ENCODE measurements at places on chromosomes 2 and 18. TPM values are rescaled to one million over a fixed set of nuclear protein-coding genes. Genes with fewer than 3 reads are reported as not detected.

GRCh38 chr2:200155652-200156051, 150.8 kb upstream of the SPATS2L start:
- H3K27me3 ChIP-seq: no peaks in the 10 kb centered on the region
- H3K27ac ChIP-seq: no peak overlapping the region
- H3K4me1 ChIP-seq: 0 out of 3 replicates have a peak, but pooled peaks cover 7% of the 10 kb centered on the region
- no peak overlapping the region for H3K4me3 ChIP-seq
- H3K36me3 ChIP-seq: no peaks in the 10 kb centered on the region
- no peak for DNase-seq

DNA sequence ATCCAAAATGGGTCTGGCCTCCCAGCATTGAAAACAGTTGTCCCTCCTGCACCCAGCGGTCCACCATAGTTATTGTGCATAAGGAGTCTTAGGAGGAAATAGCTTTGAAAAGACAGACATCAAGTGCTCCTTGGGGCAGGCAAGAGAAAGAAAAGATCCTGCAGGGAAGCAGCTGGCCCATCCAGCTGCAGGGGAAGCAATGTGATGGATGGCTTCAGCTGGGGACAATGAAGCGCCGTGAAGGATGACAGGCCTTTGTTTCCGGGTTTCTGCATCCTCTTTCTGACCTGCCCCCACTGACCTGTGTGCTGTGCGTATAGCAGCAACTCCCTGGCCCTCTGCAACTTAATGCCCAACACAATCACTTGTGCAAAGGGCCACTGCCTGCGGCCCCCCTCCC, 142.9 kb upstream of the NCKAP5 start:
- H3K27me3 ChIP-seq: no peaks in the 10 kb centered on the region
- DNase-seq: no peak
- no peak overlapping the region for H3K4me3 ChIP-seq
- H3K4me1 ChIP-seq: no peaks in the 10 kb centered on the region
- H3K36me3 ChIP-seq: no peaks in the 10 kb centered on the region
- H3K27ac ChIP-seq: no peak overlapping the region

GRCh38 chr2:134132490-134132857, 121.4 kb upstream of the MGAT5 start:
- no peaks in the 10 kb centered on the region for H3K36me3 ChIP-seq
- H3K27me3 ChIP-seq: no peaks in the 10 kb centered on the region
- H3K27ac ChIP-seq: no peak overlapping the region

- no peak overlapping the region for H3K27ac ChIP-seq
- no peaks in the 10 kb centered on the region for H3K36me3 ChIP-seq
- no peaks in the 10 kb centered on the region for H3K4me1 ChIP-seq
- no peak overlapping the region for H3K4me3 ChIP-seq
- H3K27me3 ChIP-seq: no peaks in the 10 kb centered on the region
- DNase-seq: no peak
These were observed 87.6 kb upstream of the FAM110C start for GRCh38 chr2:133675-134593.

GRCh38 chr2:151757861-151758260, 23.6 kb upstream of the NEB start:
- H3K27me3 ChIP-seq: no peaks in the 10 kb centered on the region
- DNase-seq: no peak
- no peak overlapping the region for H3K4me3 ChIP-seq
- no peaks in the 10 kb centered on the region for H3K36me3 ChIP-seq
- peaks cover 49% of the 10 kb centered on the region for H3K4me1 ChIP-seq
- H3K27ac ChIP-seq: no peak overlapping the region

DNA sequence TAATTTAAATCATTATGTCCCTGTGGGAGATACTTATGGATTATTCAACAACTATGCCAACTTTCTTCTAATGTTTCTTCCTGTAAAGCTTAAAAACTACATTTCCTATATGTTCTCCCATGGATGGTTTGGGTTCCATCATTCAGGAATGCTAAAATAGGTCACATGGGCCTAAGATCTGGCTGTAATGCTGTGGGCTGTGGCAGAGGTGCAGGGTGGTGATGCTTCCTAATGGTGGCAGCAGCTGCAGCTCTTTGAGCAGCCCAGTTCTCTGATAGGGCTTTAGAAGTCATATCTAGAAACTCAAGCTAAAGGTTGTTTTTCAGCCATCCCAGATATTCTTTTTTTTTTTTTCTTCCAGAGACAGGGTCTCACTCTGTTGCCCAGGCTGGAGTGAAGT, 266.1 kb downstream of the ZNF385B start:
- H3K4me3 ChIP-seq: no peak overlapping the region
- no peaks in the 10 kb centered on the region for H3K36me3 ChIP-seq
- H3K4me1 ChIP-seq: no peaks in the 10 kb centered on the region
- no peaks in the 10 kb centered on the region for H3K27me3 ChIP-seq
- H3K27ac ChIP-seq: no peak overlapping the region

- H3K27ac ChIP-seq: no peak overlapping the region
- no peaks in the 10 kb centered on the region for H3K4me1 ChIP-seq
- DNase-seq: no peak
These were observed 31.4 kb downstream of the SOWAHC start for GRCh38 chr2:109645412-109646184.

GRCh38 chr2:17299891-17300540, 218.2 kb downstream of the RAD51AP2 start:
- no peak overlapping the region for H3K4me3 ChIP-seq
- H3K4me1 ChIP-seq: no peaks in the 10 kb centered on the region
- H3K36me3 ChIP-seq: no peaks in the 10 kb centered on the region
- no peak for DNase-seq
- no peak overlapping the region for H3K27ac ChIP-seq

DNA sequence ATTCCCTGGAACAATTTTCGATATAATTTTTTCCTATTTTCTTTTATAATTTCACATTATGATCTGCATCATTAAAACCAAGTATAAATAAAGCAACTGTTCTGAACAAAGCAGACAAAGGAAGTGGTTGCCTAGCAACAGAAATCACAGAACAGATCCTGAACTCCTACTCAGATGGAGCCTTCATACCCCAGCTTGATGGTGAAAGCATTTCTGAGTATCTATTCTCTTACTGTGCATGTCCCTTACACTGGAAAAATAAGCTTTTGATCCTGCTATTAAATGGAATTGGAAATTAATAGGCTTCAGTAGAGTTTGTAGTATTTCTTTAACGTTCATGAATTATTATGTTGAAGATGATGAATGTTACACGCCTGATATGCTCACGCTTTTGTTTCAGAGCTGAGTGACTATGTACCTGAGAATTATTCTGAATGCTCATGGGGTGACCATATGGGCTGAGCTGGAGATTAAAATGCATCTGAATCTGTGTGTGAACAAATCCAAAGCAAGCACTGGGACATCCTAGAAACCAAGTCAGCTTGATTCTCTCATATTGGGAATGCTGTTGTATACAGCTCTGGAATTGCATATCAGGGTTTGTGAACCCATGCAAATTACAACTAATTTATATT, 254.0 kb downstream of the KCNJ3 start:
- H3K27me3 ChIP-seq: no peaks in the 10 kb centered on the region
- no peak for DNase-seq
- H3K4me1 ChIP-seq: no peaks in the 10 kb centered on the region
- no peaks in the 10 kb centered on the region for H3K36me3 ChIP-seq

DNA sequence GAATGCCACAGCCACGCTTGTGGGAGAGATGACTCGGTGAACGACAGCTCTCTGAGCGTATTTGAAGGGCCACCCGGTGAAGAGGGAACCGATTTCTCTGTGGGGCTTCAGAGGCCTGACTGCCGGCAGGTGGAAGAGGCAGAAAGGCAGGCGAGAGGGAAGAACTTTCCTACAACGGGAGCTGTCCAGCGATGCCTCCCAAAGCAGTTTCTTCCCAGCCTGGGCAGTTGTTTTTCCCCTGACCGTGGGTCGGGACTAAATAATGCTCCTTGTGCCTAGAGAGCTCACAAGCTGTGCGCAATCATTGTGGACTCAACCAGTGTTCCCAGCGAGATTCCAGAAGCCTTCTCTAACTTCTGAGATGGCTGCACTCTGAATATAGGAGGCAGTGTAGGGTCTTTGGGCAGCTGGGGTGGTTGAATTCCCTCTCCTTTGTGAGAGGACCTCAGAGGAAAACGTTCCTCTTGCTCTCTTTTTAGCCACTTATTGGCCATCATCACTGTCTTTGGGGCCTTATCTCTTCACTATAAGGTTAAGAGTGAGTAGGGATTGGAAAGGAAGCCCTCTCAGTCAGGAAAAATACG, 710 bp downstream of the SEC11C start:
- DNase-seq: peak; percentile 17
- H3K27ac ChIP-seq: no peak overlapping the region
- H3K4me3 ChIP-seq: peak overlapping the region; percentile 81
- H3K36me3 ChIP-seq: no peaks in the 10 kb centered on the region
- peaks cover 5% of the 10 kb centered on the region for H3K4me1 ChIP-seq
- no peaks in the 10 kb centered on the region for H3K27me3 ChIP-seq

DNA sequence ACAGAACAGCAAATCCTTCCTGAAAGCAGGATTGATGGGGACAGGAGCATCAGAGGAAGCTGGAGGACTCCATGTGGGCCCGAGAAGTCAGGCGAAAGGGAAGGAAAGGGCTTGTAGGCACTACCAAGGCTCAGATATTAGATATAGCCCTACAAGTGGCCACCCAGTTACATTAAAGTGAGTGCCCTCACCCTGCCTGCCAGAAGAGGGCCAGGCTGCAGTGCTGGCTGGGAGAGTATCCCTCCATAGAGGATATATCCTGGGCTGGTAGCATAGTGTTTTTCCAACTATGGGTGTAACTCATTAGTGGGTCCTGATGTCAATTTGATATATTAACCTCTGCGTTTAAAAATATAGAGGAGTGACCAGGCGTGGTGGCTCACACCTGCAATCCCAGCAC, 285.2 kb downstream of the MYCN start:
- no peak overlapping the region for H3K27ac ChIP-seq
- no peak overlapping the region for H3K4me3 ChIP-seq
- no peaks in the 10 kb centered on the region for H3K4me1 ChIP-seq
- H3K36me3 ChIP-seq: no peaks in the 10 kb centered on the region
- no peak for DNase-seq

DNA sequence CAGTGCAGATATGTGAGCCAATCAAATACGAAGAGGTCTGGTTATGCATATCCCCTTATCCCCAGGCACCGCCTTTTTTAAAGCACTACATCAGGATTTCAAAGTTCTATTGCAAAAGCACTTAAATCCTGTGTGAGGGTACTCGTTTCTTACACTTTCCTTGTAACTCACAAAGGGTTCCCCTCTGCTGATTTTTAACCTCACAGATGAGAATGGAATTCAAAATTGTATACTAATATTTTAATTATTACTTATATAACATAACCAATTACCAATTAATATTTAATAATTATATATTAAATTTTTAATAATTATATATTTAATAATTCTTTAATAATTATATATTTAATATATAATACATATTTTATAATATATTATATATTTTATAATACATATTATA, 126.2 kb upstream of the MAPRE2 start:
- no peaks in the 10 kb centered on the region for H3K4me1 ChIP-seq
- no peaks in the 10 kb centered on the region for H3K36me3 ChIP-seq
- no peak overlapping the region for H3K27ac ChIP-seq
- no peak overlapping the region for H3K4me3 ChIP-seq
- no peaks in the 10 kb centered on the region for H3K27me3 ChIP-seq

DNA sequence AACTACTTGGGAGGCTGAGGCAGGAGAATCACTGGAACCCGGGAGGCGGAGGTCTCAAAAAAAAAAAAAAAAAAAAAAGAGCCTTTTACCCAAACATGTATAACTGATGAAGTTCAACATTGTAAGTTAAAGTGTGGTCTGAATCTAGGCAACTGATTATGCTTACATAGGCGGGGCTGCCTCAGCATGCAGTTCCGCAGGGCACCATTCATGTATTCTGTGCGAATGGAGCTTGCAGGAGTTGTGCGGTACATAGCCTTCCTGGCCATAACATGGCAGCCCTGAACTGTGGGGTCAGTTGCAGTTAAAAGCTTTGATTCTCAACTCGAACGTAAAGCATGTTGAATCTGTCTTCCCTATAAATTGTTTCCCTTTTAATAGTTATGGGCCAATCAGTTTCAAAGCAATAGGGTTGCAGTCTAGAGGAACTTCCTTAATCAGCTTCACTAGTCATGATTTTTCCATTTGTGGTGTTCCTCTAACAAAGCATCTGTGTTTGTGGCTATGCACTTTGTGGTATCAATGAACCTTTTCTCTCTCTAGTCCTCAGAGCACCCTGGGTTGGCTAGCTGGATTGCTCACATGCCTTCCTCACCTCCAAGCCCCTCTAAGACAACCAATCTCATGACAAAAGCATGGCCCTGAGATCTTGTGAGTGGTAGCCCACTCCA, 30.6 kb upstream of the CEP68 start:
- H3K27me3 ChIP-seq: no peaks in the 10 kb centered on the region
- DNase-seq: no peak
- H3K27ac ChIP-seq: no peak overlapping the region
- peaks cover 43% of the 10 kb centered on the region for H3K4me1 ChIP-seq

- no peak overlapping the region for H3K4me3 ChIP-seq
- H3K27me3 ChIP-seq: no peaks in the 10 kb centered on the region
- DNase-seq: no peak
- no peaks in the 10 kb centered on the region for H3K4me1 ChIP-seq
- H3K36me3 ChIP-seq: no peaks in the 10 kb centered on the region
These were observed 328.8 kb downstream of the OSR1 start for GRCh38 chr2:19029655-19030054.

- DNase-seq: no peak
- H3K36me3 ChIP-seq: peaks cover 57% of the 10 kb centered on the region
- H3K4me3 ChIP-seq: no peak overlapping the region
- peaks cover 36% of the 10 kb centered on the region for H3K4me1 ChIP-seq
- H3K27me3 ChIP-seq: no peaks in the 10 kb centered on the region
These were observed 31.9 kb downstream of the KIDINS220 start for GRCh38 chr2:8805278-8806210.

DNA sequence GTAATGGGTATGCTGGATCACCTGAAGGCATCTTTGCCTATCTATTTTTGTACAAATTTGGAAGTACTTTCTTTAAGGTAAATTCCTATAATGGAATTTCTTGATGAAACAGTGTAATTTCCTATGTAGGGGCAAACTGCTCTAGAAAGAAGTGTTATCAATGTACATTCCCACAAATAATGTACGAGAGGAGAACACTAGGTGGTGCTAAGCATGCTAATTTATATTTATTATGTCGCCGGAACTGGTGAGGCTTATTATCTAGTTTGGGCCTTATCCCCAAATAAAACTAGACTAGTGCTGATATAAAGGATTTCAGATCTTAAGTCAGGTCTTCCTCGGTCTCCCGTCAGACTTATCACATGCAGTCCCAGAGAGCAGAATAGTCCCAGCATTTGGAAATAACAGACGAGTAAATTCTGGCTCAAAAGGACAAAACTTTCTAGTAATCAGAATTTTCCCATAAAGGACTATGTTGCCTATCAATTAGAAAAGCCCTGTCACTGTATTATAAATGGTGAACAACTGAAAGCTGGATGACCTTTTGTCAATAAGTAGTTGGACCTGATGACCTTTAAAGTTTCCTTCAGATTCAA, 86.9 kb upstream of the RBBP8 start:
- peak; percentile 14 for DNase-seq
- no peaks in the 10 kb centered on the region for H3K27me3 ChIP-seq
- H3K4me1 ChIP-seq: no peaks in the 10 kb centered on the region
- H3K36me3 ChIP-seq: no peaks in the 10 kb centered on the region

Gene PDE1A
- 0.49 TPM for total RNA-seq

Gene EVX2
- total RNA-seq: not detected

Gene TUBA3D
- not detected for total RNA-seq

Gene MIB1
- total RNA-seq: 37.1 TPM

Gene DLX1
- 16.1 TPM for total RNA-seq

Gene ACTG2
- total RNA-seq: 0.67 TPM

Gene GALNT13
- not detected for total RNA-seq
